AG09319 (cell line): ENCODE measurements at places on chromosomes 13 and 19.

DNA sequence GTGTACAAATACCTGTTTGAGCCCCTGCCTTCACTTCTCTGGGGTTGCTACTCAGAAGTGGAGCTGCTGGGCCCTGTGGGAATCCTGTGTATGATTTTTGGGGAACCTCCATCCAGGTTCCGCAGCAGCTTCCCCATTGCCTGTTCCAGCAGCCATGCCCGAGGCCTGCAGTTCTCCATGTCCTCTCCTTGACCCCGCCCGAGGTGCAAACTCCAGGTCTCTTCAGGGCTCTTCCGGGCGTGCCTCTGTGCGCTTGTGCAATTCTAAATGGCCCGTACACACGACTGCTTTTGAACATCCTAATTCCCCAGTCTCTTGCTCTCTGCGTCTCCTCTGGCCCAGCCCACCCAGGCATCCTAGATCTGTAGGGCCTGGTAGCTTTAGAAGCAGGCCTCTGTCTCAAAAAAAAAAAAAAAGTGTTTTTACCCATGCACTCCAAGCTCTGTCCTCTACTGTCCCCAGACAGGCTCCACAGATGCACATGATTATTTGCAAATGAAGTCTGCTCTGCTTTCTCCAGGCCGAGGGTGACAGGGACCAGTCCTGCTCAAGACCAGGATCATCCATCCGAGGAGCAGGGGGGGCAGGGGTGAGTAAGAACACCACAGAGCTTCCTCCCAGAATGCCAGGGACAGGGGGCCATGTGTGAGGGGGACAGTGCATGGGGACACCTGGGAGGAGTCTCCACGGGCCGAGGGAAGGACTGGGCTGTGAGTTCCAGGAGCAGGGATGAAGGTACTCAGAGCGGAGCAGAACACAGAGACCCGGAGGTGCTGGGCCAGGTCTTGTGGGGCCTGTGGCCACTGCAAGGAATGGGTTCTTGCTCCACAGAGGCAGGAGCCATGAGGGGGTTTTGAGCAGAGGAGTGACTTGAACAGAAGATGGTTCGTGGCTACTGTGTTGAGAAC, 51.7 kb downstream of the SLC7A9 start:
- no peak for DNase-seq

DNA sequence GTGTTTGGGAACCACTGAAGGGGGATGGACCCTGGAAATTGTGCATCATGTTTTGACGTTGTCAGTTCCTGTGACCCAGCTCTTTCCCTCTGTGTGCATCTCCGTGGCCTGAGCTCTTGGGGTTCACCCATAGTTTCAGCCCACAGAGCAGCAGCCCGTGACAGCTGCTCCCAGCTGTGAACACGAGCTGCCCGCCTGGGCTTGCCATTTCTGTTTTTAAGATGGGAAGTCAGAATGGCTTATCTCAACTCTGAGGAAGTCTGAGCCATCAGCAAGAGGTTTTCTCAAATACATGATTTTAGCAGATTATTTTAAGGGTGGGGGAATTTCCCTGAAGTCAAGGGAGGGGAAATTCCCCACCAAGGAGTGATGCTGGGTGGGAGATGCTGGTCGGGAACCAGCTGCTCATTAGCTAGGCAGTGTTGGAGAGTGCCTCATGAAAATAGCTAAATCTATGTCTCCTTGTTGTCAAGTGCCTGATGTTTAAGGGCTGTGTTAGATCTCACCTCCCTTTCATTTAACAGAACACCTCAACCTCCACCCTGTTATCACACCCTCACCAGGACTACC, 34.8 kb upstream of the C1QTNF9 start:
- DNase-seq, result no peak

GRCh38 chr13:32107474-32107873, 75.9 kb downstream of the FRY start:
- no peak for DNase-seq

DNA sequence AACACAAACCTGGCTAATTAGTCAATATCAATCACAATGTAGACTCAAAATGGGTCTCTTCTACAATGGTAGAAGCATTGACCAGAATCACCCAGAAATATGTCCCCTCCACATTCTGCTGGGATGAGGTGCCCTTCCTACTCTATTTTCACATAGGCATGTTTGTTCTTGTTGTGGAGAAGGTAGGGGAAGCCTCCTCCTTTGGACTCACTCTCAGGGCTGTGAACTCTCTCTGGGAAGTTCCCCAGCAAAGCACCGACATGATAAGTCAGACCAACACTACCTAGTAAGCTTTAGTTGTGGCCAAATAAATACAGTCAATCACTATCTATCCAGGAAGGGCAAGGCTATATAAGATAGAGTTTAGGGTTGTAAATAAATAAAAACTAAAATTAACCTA, 194.5 kb upstream of the UBL3 start:
- DNase-seq, result no peak

DNA sequence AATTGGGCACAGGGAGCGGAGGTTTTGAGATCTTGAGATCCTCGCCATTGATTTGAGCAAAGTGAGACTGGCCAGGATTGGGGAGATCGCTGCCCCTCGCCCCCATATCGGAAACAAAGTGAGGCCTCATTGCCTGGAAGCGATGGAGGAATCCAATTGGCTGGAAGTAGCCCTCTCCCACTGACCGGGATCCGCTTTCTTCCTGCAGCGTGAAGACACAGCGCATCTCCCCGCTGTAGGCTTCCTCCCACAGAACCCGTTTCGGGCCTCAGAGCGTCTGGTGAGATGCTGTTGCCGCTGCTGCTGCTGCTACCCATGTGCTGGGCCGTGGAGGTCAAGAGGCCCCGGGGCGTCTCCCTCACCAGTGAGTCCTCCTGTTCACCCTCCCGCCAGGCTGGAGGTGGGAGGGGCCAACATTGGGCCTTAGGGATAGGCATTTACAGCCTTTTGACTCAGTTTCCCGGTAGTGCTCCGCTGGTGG, 438 bp downstream of the PRKCSH start:
- no peak for DNase-seq

GRCh38 chr13:23986619-23987018, 89.3 kb upstream of the C1QTNF9B start:
- DNase-seq, result peak; percentile 75

DNA sequence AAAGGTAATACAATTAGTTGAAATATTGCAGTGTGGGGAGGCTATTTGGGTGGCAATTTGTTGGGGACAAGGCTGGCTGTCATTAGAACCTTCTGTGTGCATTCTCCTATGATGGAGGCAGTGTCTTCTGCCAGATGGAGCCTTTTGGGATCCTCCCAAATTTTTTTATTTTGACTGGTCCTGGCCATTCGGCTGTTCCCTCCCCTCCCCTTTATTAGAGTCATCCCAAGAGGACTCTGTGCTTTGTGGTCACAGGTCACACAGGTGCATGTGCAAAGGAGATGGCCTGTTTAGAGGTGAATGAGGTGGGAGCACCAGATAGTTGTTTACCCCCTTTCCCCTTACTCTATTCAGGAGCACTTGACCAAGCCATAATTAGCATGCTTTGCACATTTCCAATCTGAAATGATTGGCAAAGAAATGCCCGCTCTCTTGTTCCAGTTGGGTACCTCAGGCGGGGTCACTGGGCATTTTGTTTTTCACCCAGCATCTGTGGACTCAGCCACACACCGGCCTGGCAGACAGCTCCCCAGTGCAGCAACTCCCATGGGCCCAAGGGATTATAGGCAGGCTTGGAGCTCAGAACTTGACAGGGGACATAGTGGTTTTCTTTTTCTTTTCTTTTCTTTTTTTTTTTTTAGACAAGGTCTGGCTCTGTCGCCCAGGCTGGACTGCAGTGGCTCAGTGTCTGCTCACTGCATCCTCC, 19.8 kb downstream of the GATAD2A start:
- DNase-seq, result no peak

DNA sequence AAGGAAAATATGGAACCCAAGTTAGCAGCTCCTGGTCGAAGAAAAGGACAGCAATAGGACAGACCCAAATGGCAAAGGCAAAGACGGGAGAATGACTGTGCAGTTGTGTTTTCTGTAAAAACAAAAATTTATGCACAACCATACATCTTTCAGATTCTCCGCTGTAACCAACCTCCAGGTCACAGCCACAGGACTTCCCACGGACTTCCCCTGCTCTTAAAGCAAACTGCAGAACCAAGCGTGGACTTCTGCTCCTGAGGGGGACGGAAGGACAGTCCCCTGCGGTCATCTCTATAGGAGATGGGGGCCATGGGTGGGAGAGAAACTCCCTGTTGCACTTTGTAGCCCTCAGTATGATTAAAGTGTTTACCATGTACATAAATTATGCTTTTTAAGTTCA, 2.5 kb downstream of the GRTP1 start:
- no peak for DNase-seq

DNA sequence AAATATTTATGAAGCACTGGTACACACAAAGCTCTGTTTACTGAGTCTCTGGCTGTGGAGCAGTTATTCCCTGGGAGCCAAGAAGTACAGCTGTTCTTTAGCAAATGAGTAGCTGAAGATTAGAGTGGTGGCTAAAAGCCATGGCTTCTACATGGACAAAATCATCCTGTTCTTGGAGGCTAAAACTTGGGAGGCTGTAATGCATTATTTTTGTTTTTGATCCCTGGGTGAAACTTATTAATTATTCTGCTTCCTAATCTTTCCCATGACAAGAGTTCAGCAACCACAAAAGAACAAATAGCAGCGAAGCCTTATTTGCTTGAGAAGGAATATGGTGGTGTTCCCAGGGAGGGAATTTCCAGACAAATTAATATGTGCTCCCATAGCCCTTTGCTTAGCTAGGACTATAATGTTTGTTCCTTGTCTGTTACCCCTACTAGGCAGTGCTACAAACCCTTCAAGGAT, 109.5 kb downstream of the DCT start:
- DNase-seq, result no peak

DNA sequence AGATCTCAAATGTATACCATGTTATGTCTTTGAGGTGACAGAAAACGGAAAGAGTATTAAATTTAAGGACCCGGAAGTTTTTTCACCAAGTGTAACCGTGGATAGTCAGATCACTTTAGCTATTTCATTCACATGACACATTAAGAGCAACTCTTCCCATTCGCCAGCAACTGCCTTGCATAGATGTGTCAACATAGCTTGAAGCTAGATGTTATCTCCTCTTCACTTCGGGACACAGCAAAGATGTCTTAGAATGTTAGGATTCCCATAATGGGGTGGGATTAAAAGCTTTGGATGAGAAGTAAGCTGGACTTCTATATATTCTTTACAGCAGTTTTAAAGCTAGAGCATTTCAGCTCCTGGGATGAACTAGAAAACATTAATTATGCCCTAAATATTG, 1135.9 kb upstream of the PCDH20 start:
- DNase-seq, result no peak

GRCh38 chr13:54486421-54487166, 1458.0 kb downstream of the OLFM4 start:
- DNase-seq, result no peak

DNA sequence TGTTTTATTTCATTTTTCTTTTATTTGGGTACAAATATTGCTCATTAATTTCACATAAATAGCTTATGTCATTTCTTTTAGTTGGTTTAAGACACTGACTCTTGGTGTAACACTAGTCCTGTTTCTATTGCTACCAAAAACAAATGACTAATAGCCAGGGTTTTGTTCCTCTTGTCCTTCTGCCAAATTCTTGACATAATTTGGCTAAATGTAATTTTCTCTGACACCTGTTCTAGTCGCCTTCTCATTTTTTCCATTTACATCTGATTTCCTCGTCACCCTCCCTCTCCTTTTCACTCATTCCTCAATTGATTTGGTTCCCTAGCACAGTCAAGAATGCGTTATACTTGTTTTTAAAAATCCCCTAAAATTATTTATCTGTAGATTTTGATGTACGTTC, 1718.7 kb downstream of the EFNB2 start:
- no peak for DNase-seq

DNA sequence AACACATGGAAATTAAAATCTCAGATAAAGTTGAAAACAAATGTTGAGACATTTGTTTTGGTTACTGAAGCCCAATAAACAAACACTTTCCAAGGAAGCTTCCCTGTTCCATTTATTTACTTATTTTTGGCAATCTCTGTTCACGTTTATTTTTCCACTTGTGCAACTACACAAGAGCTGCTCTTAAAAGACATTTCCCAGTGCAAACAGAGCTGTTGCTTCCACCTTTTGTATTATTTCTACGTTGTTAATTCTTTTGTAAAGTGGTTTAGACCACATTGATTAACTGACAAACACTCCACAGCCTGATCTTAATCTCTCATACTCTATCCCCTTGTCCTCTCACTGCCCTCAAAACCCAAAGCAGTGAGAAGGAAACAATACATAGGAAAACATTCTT, 757.6 kb downstream of the LIG4 start:
- DNase-seq, result no peak

DNA sequence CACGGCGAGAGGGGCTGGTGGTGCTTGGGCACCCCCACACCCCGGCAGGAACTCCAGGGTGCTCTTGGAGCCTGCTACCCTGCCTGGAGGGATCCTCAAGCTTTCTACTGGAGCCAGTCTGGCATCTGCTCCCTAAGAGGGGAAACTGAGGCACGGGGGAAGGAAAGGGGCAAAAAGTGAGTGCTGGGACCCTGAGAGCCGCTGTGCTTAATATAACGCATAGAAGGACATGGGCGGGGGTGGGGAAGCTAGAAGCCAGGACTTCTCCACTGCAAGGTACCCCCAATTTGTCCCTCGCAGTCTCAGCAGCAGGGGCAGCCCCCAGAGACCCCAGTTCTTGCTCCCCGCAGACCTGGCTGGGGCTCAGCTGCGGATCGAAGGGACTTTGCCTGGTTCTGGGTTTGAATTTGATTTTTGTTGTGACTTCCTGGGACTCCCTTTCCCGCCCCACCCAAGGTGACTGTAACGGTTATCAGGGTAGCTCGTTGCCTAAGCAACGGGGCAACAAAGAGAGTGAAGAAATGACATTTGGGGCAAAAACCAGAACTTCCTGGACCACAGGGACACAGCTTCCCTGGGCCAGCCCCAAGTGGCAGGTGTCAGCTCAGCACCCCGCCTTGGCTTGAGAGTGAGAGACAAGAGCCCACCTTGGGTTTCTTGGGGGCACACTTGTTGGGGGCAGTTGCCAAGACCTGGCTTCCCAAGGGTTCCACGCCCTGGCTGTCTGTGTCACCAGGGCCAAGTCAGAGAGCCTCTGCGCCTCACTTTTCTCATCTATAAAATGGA, 638 bp downstream of the ADGRE5 start:
- DNase-seq, result no peak

DNA sequence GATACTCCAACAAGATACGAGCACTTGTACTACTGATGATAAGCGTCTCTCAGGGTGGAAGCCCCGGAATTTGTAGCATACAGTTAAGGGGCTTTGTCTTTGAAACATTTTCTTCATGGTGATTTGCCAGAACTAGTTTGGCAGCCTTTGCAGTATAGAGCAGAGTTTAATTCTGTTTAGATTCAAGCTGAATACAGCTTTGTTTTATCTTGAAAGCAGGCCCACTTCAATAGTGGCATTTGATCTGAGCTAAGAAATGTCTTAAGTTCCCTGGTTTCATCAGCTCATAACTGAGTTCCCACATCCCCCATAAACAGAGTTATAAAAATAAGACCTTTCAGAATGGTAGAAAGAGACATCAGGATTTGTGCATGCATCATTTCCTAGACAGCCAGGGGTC, 125.9 kb downstream of the MIPEP start:
- no peak for DNase-seq
